ENCODE measurements at places on chromosomes 5 and 9.
A peak's percentile ranks its signal among the peaks of the same experiment; 100 is the strongest.

GRCh38 chr5:138038826-138039225, 5.9 kb upstream of the FAM13B start:
- no peak for DNase-seq

- no peak for DNase-seq
These were observed 43.7 kb downstream of the MCTP1 start for GRCh38 chr5:95241161-95241560.

DNA sequence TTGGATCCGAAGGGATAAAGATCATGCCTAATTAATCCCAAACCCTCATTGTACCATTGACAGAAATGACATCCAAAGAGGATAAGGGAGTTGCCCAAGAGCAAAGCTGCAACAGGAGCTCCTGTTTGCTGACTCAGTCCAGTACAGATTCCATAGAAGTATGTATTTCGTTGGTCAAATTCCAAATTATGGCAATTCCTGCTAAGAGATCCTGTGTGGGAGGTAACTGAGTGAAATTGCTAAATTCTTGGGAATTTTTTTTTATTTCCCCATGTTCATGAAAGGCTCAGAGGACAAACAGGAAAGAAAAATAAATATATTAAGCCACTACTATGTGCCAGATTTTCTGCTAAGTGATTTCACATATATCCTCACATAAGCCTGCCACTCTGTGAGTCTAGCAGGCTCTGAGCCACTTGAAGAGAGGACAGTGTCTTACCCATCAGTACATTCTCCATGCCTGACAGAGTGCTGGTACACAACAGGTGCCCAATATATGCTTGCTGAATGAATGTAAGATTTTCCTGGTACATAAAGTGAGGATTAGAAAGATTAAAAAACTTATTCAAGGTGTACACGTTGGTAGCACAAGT, 132.7 kb downstream of the GLIS3 start:
- DNase-seq: peak; percentile 91

DNA sequence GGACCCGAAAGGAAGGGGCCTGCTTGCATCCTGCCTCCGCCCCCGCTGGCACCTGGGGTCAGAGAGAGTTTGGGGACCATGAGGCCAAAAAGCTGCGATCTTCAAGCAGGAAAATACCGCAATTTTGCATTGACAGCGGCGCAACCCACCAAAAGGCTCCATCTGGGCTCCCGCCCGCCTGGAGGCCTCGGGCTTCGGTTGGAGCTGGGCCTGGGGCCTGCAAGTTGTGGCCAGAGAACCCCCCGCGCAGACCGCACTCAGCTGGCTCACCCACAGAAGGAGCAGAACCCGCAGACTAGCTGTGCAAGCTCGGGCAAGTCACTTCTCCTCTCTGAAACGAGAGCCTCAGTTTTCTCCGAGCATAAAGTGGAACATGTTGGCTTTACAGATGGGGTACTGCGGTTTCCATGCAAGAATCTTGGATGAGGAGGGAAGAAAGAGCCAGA, 1.3 kb downstream of the NR5A1 start:
- DNase-seq: no peak

DNA sequence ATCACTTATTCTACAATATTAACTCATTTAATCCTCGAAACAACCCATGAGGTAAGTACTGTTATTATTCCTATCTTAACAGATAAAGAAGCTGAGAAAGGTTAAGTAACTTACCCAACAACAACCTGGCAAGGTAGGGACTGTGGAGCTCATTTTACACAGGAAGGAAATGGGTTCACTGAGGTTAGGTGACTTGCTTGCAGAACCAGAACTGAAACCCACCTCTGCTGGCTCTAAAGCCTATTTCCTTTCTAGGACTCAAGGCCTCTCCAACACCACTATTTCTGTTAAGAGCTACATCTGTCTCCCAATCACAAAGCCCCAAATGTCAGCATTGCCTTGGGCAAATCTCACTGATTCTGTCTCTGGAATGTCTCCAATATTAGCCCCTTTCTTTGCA, 38.9 kb upstream of the IFNK start:
- DNase-seq: no peak

DNA sequence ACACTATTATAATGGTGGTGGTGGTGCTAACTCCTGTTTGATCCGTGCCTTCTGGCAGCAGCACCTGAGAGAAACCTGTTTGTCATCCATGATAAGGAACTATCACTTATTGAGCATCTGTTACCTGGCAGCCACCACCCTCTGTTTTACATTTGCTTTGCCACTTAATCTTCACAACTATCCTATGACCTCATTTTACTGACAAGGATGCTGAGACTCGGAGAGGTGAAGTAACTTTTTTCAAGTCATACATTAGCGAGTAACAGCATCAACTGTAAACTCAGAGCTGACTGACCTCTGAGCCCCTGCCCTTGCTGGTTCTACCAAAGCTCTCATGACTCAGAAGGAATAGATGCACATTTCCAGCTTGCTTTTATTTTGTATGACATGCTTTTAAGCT, 81.1 kb downstream of the EGFLAM start:
- peak; percentile 22 for DNase-seq

DNA sequence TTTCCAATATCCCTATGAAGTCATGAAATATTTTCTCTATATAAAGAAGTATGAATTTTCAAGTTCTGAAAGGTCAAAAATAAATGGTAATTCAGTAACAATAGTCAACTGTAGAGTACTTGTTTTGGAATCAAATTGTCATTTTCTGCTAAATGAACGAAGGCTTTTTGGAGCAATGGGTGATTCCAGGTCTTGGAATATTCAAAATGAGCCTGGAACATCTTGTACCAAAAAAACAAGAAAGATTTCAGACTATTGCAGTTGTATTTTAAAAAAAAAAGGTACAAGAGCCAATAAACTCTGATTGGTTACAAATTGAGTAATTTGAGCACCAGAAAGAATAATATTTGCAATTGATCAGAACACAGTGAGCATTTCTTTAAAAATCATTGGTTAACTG, 730.1 kb downstream of the DTWD2 start:
- DNase-seq: no peak

DNA sequence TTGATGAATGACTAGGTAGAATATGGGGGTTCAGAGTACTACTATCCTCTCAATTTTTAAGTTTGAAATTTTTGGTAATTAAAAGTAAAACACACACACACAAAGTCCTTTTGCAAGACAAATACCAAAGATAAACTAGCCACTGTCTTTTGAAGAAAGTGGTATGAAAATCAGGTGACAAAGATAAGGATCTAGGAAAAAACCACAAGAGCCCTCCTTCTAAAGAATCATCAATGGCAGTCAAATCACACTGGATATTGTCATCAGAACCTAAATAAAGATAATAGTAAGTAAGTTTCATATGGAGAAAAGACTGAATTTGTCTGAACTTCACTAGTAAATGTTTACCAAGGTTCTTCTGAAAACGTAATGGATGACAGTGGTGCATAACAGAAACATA, 30.5 kb upstream of the HK3 start:
- DNase-seq: no peak

DNA sequence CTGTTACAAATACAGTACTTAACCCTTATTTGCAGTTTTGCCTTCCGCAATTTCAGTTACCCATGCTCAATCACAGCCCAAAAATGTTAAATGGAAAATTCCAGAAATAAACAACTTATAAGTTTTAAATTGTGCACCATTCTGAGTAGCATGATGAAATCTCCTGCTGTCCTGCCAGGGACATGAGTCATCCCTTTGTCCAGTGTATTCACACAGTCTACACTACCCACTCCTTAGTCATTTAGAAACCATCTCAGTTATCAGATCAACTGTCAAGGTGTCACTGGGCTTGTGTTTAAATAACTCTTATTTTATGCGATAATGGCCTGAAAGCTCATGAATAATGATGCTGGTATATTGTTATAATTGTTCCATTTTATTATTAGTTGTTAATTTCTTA, 95.8 kb downstream of the PLCXD3 start:
- peak; percentile 89 for DNase-seq

- DNase-seq: peak; percentile 62
These were observed 757 bp downstream of the CDC26 start for GRCh38 chr9:113274474-113275156.

DNA sequence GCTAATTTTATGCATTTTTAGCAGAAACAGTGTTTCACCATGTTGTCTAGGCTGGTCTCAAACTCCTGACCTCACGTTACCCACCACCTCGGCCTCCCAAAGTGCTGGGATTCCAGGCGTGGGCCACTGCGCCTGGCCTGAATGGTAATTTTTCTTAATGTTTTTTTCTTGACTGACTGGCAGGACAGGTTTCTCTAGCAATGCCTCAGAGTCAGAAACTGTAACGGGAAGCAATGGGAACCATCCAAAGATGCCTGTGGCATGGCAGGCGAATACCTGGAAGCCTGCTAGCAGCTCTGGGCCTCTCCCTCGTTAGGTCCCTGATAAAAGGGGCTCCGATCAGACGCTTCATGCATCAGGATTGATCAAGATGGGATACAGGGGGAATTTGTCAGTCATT, 639.2 kb downstream of the NR2F1-AS1 start:
- DNase-seq: no peak

DNA sequence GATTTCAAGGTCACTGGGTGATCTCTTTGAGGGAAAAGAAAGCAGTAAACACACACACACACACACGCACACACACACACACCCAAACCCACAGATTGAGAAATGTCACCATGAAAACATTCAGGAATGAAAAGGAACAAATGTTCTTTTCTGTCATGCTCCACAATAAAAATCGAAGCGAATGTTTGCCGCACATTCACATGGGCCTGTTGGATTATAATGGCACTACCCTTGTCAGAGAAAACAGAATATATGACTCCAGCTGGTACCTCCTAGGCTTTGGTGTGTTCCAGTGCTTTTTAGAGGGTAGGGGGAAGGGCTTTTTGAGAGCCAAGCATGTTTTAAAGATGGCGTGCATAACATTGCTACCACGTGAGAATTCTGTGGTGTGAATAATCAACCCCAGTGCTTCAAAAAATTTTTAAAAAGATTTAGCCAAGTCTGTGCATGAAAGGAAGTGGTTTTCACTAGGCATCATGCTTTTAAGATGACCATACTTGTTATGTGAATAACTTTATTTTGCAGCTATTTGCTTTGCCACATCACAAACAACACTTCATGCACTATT, 120.8 kb upstream of the ZNF608 start:
- peak; percentile 91 for DNase-seq

GRCh38 chr9:73200694-73201452, 49.2 kb downstream of the ANXA1 start:
- peak; percentile 33 for DNase-seq

- no peak for DNase-seq
These were observed 60.5 kb downstream of the GABRG2 start for GRCh38 chr5:162128117-162128516.

DNA sequence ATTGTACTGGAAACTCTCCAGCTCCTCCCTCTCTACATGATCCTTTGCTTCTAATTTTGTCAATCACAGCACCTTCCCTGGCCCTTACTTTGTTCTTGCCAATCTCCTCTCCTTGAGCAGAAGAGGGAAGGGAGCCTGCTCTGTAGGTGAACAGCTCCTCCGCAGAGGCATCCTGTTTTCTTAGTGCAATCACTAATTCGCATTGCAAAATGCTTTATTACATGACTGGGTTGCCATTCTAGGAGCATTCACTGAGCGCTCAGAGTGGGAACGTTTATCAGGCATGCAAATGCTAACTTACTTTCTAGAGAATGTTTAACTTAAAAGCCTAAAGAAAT, 416 bp upstream of the SNX18 start:
- DNase-seq: no peak

- no peak for DNase-seq
These were observed 194.6 kb downstream of the OLFM1 start for GRCh38 chr9:135281791-135282737.

DNA sequence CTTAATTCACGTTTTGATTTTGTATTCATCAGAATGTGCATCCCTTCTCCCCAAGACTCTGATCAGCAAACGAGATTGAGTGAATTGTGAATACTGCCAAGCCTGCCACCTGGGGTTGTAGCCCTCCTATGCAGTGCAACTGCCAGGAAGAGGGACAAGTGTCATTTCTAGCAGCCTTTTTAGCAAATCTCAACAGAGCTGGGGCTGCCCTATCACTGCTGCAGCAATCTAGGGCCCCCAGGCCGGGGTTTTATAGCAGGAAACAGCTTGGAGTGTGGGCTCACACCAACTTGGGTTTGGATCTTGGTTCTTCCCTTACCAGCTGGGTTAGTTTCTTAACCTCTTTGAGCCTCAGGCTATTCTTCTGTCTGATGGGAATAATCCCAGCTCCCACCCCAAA, 4.0 kb downstream of the CSF1R start:
- DNase-seq: no peak

DNA sequence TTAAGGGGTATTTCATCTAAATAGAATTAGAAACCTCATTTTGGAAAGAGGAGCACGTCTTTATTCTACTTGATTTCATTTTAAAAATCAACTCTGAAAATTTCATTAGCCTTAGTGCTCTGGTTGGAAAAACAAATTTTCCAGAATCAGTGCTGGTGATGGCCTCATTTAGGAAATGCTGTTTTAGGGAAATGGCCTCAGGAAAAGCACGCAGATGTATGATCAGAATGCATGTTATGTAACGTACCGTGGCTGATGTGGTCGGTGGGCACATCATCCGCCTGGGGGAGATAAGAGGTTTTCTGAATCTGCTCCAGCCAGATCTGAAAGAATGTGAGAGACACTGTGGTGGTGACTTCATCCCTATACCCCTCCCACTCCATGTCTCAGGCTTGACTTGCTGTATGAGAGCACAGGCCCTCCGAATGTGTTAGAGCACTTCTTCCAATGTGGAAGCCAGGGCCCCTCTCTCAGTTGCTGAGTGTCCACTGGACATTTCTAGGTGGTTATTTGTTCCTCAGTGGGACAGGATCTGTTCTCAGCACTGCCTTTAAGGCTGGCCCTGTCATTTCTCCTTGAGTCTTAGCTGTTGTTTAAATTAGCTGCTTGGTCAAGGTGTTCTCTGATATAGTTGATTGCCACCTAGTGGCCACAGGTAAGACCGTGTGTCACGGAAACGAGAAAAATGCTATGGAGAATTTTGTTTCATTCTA, 96.5 kb downstream of the ARHGAP26 start:
- peak; percentile 65 for DNase-seq

DNA sequence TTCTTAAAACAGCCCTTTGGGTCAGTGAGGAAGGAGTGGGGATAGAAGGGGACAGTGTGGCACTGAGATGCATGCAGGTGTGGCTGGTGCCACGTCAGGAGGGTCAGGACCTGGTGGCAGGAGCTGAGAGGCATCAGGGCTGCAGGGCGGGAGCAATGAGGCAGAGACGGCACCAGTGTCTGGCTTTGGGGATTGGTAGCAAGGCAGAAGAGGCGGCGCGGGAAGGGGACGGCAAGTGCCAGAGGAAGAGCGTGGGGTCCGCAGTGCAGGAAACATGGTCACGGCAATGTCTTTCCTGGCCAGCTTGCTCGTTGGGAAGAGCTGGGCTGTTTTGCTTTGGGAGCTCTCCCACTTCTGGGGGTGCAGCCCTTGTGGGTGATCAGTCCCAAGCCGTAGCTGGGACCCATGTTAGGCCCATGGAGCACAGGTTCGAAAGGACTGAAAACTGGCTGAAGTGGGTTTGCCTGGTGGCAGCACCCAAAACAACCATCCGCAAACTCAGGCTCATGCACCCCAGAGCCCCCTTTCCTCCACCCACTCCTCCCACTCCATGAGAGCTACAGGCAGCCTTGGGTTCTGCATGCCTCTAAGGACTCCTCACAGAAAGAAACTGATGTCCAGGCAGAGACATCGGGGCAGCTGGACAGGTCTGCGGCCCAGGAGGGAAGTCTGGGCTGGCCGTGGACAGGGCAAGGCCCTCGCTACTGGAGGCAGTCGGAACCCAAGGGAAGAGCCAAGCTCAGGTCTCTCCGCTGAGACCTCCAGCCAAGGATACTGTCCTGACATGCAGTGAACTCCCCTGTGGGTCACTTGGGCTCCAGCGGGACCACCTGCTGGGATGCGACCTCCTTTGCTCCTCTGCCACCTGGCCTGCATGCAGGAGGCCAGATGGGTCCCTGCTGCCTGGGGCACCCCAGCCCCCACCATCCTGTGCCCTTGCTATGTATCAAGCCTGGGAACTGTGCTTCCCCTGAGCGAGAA, 104.4 kb downstream of the ZNF354C start:
- no peak for DNase-seq

Data from fibroblast of skin of back (primary cell).